ENCODE measurements at places on chromosomes 13 and 19. TPM values are rescaled to one million over a fixed set of nuclear protein-coding genes. Genes with fewer than 3 reads are reported as not detected.

RFXAP gene
- total RNA-seq: 1.2 TPM

PTGER1 gene
- total RNA-seq: not detected

LILRB5 gene
- not detected for total RNA-seq

RNF17 gene
- not detected for total RNA-seq

DNA sequence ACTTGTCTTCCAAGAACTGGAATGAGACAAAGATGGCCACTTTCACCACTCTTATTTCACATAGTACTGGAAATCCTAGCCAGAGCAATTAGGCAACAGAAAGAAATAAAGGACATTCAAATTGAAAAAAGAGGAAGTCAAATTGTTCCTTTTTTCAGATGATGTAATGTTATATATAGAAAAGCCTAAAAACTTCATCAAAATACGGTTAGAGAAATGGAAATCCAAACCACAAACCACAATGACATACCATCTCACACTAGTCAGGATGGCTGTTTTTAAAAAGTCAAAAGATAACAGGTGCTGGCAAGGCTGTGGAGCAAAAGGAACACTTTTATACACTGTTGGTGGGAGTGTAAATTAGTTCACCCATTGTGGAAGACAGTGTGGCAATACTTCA is 113.3 kb upstream of the SPRY2 start:
- no peak for DNase-seq

IFI30 gene
- total RNA-seq: 16.3 TPM

AMH gene
- 1.6 TPM for total RNA-seq

GRCh38 chr13:48194379-48194754 is 38.6 kb upstream of the ITM2B start:
- peak; percentile 64 for DNase-seq

MAST3 gene
- total RNA-seq: 1.1 TPM

- DNase-seq: peak; percentile 64
Measured at GRCh38 chr19:40612831-40613689, 11.9 kb downstream of the LTBP4 start.

GRCh38 chr19:4406626-4407025 is 4.2 kb downstream of the CHAF1A start:
- no peak for DNase-seq

DNA sequence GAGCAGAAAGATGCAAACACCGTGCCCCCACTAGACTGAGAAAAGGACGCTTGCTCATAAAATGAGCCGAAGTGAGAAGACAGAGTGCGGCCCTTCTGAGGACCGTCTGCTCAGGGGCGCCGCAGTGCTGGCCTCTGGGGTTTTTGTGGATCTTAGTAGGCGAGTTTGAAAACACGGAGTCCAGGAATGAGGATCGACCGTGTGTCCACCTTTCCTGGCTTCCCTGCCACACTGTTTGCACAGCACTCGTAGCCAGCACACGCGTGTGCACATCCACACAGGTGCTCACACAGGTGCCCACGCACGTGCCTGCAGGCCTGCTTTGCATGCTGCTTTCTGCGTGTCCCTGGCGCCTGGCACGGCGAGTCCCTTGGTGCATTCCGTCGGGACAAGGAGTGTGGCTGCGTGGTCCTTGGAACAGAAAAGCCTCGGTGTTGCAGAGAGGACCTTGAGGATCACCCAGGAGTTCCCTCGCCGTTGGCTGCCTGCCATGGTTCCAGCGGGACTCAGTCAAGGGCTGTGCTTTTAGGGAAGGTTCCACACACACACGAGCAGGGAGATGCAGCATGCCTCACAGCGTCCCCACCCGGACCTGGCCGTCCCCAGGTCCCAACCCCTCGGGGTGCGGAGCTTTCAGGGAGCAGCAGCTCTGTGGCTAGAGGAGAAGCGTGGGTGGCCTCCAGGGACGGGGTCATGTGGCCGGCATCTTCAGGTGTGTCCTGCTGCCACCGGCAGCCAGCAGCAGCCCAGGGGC is 10.1 kb upstream of the ZNF554 start:
- no peak for DNase-seq

CYP2S1 gene
- not detected for total RNA-seq

Data from SK-MEL-5 (cell line).